ENCODE measurements at places on chromosomes 5 and 9.

- no peak for DNase-seq
These were observed 86.2 kb upstream of the CDH9 start for GRCh38 chr5:27124590-27124989.

DNA sequence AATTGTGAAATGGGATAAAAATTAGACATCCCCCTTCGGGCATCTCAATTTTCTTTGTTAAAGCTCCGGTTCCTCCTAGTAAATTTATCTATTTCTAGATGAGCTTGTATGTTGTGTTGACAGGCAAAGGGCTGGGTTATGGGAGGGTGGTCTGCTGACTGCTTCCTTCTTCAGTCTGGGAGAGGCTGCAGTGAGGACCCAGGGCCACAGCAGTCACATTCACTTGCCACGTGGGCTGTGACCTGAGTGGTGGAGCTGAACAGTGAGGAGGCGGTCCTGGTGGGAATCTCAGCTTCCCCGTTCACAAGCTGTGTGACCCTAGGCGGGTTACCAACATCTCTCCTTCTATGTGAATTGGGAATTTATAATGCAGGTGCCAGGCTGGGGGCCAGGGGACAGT lies 57.5 kb upstream of the RXRA start:
- no peak for DNase-seq

DNA sequence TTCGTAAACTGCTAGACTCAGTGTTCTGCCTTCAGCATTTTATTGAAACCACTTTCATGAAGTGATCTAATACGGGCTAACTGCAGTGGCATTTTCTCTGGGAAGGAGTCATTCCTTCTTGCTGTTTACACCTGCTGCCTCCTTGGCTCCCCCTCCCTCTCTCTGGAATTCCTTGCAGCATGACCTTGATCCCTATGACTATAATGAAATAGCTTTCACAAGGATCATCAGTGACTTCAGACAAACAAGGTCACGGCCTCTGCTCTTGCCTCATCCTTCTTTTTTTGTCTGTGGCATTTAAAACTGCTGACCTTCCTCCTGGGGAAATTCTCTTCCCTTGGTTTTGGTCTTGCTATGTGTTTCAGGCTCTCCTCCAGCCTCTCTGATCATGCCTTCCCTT lies 90.2 kb downstream of the ZNF462 start:
- no peak for DNase-seq

DNA sequence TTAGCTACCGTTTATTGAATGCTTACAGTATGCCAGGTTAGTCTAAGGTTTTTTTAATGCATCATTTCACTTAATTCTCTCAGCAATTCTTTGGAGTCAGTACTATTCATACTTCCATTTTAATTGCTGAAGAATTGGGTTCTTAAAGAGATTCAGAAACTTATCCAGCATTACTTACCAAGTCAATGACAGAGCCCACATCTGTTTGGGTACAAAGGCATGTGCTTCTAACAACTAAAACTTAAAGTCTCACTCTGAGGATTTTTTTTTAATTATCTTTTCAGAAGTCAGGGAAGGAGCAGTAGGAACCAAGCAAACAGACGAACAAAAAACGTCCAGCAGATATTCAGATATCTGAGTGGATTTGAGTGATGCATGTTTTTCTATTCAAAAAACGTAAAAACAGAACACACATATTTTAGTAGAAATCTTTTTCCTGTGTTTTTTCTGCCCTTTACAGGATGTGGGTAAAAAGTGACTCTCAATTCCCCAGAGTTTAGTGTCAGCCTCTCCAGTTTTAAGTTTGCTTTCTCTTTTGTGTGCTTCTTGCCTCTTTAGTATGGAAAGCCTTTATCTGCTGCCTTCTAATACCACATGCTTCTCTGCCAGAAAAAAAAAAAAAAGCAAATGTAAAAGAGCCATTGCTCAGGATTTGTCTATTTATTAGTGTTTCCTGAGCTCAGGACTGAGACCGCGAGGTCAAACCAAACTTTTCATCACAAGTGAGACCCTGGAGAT lies 118.0 kb downstream of the PRKACG start:
- DNase-seq, result no peak

- no peak for DNase-seq
These were observed 41.4 kb upstream of the IL7R start for GRCh38 chr5:35815089-35815936.
